ENCODE measurements at places on chromosomes 2 and 18. TPM values are rescaled to one million over a fixed set of nuclear protein-coding genes. Genes with fewer than 3 reads are reported as not detected.

DCDC2C gene
- polyA plus RNA-seq: not detected

- H3K4me1 ChIP-seq: peaks cover 10% of the 10 kb centered on the region
- no peak overlapping the region for H3K4me3 ChIP-seq
- DNase-seq: no peak
Measured at GRCh38 chr2:42951263-42951938, 159.0 kb upstream of the HAAO start.

GRCh38 chr2:144111437-144111836, 408.5 kb downstream of the ZEB2 start:
- H3K4me3 ChIP-seq: no peak overlapping the region
- DNase-seq: peak; percentile 94
- peaks cover 5% of the 10 kb centered on the region for H3K4me1 ChIP-seq
- H3K36me3 ChIP-seq: no peaks in the 10 kb centered on the region
- no peaks in the 10 kb centered on the region for H3K27me3 ChIP-seq

GRCh38 chr2:58699411-58699810, 458.3 kb upstream of the FANCL start:
- no peaks in the 10 kb centered on the region for H3K36me3 ChIP-seq
- no peaks in the 10 kb centered on the region for H3K4me1 ChIP-seq
- no peaks in the 10 kb centered on the region for H3K27me3 ChIP-seq
- no peak for DNase-seq

ZAP70 gene
- polyA plus RNA-seq: not detected

DNA sequence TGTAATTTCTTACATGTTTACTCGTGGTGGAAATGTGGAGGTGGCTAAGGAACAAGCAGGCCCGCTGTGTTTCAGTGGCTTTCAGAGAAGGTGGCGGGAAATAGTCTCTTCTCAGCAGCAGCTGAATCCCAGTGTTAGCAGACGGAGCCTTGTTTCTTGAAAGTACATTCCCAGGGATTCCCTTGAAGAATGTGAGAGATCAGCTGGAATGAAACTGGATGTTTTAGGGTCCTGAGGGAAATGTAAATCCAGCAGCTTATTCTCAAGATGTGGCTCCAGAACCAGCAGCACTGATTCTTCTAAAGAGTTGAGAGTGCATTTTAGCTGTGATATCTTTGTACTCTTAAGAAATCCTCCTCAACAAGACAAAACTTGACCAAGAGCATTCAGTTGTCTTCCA, 59.1 kb downstream of the CDC42EP3 start:
- no peak for DNase-seq
- no peaks in the 10 kb centered on the region for H3K36me3 ChIP-seq
- H3K4me1 ChIP-seq: peaks cover 9% of the 10 kb centered on the region
- H3K27me3 ChIP-seq: no peaks in the 10 kb centered on the region
- H3K4me3 ChIP-seq: no peak overlapping the region

ELOA2 gene
- not detected for polyA plus RNA-seq

Measured in fibroblast of lung (primary cell).